Ureter (tissue), 1 donor: ENCODE measurements at places on chromosomes 11 and 22.

DNA sequence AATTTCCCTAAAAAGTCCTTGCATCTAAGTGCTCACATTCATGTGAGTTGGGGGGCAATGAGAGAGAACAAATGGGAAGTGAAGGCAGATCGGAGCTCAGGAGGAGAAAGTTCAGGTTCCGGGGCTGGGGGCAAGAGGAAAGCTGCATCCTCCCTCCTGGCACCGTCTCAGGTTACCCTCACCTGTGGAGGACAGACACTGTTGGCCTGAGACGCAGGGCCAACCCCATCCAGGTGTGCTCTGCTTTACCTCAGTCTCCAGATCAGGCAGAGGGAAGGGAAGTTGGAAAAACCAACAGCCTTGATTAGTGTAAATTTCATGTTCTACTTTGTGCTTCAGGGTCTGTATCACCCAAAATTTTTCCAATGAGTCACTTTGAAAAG, 146.9 kb downstream of the TRIM29 start:
- DNase-seq: no peak

- DNase-seq: no peak
Measured at GRCh38 chr11:78961937-78962701, 387.5 kb upstream of the NARS2 start.

DNA sequence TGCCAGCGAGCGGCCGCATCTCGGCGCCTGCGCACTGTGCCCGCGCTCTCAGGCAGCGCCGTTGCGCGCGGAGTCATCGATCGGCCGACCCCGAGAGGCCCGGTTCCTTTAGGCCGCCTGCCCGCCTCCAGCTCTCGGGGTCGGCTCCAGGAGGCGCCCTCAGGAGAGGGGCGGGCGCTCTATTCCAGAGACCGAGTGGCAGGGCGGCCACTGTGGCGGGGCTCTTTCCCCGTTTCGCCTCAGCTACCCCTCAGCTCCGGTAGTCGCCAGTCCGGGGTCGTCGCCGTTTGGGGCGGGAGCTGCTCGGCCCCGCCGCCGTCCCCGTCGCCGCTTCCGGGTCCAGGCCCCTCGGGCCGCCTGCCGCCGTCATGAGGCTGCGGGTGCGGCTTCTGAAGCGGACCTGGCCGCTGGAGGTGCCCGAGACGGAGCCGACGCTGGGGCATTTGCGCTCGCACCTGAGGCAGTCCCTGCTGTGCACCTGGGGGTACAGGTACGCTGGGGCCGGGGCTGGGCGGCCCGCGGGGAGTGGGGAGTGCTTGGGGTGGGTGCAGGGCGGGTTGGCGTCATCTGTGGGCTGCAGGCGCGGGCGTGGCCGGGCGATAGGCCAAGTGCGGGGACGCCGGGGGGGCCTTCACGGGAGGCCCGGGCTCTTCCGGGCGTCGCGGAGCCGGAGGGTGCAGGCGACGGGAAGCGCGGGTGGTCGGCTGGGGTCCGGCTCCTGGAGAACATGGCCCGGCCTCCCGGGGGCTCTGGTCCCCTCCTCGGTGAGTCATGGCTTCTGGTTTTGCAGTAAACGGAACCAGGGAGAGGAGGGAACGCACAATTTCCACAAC, at the start of gene FBXO7:
TSS of gene FBXO7 (plus strand) at position 177 of the 833 bp plus-strand sequence. CDS start at position 369, 192 bp downstream.
- peak; percentile 92 for DNase-seq

- DNase-seq: no peak
Measured at GRCh38 chr11:20360650-20361049, 2.9 kb upstream of the HTATIP2 start.

GRCh38 chr11:80937842-80938241, 1497.0 kb upstream of the TENM4 start:
- no peak for DNase-seq

DNA sequence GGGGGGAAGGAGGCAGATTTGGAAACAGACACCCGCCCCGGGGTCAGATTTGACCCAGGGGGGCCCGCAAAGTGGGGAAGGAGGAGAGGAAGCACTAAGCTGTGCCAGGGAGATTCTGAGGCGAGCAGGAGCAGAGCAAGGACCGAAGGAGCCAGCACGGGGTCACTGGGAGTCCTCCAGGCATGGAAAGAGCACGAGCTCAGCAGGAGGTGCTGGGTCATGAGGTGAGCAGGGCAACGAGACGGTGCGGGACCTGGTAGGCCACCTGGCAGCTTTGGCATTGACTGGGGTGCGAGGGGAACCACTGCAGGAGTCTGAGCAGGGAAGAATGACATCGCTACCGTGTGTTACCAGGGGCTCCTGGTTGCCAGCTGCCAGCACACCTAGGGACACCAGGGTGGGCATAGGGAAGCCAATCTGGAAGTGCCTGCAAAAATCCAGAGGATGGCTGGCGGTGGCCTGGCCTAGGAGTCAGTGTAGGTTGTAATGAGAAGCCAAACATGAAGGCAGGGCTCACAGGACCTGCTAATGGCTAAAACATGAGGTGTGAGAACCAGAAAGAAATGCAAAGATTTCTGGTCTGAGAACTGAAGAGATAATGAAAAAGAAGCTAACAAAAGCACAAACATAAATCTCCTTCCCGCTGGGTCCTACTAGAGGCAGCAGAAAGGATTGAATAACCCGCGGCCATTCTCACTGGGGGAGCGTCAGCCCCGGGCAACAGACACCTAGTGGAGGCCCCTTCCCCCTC, 63.5 kb downstream of the MICAL3 start:
- DNase-seq: no peak

GRCh38 chr11:75792127-75792731, 22.8 kb upstream of the UVRAG start:
- DNase-seq: no peak

- no peak for DNase-seq
Measured at GRCh38 chr11:95192717-95193116, 38.3 kb downstream of the SESN3 start.

- DNase-seq: no peak
Measured at GRCh38 chr11:62459080-62459479, 40.2 kb downstream of the SCGB1A1 start.

- no peak for DNase-seq
Measured at GRCh38 chr11:64298966-64299846, 952 bp upstream of the CATSPERZ start.

DNA sequence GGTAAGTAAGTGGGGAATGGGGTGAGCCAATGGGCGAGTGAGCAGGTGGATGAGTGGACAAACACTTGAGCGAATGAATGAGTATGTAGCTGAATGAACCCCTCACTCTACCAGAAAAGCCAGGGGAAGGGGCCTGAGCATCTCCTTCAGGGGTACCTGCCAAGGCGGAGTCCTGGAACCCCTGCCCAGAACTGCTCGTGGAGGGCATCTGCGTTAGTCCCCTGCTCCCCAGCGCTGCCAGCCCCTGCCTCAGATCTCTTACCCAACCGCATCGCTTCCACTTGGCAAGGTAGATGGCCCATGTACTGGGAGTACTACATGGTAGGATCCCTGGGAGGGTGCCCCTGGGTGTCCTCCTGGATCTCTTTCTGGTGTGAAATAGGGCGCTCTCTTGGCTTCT, 7.4 kb upstream of the ANO1 start:
- peak; percentile 13 for DNase-seq

DNA sequence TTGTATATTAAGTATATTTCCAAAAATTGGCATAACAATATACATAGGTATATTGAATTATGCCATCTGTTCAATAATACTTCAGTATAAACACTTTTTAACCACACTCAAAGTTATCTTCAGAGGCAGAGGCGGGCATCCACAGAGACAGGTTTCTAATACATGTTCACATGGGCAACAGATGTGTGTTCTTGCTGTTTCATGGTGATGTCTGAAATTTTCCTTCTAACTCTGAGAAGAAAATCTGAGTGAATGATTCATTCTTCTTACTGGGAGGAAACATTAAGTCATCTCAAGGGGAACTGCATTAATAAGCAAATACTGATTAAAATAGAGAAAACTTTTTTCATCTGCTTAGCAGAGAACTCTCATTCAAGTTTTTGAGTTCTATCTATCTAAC, 1074.5 kb downstream of the LRRC4C start:
- no peak for DNase-seq

- DNase-seq: no peak
Measured at GRCh38 chr11:44634401-44635281, 69.2 kb downstream of the CD82 start.

- DNase-seq: no peak
Measured at GRCh38 chr11:125275905-125276618, 111.5 kb downstream of the PKNOX2 start.

DNA sequence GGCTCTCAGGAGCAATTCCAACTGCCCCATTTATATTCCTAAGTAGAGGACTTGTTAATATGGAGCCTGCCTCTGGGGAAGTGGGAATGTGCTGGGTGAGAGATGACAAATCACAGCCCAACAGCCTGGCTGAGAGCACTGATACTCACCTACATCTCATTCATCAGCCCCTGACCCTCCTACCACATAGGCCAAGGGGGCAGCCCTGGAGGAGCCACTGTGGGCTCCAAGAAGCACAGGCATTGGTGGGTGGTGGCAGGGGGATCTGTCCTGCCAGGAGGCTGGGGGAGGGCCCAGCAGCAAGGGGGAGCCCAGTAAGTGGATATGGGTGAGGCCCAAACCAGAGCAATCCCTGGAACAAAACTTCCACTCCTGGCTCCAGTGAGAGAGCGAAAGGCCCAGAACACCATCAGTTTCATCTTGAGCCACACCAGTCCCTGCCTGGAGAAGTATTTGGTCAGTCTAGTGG, 79.7 kb downstream of the BUD13 start:
- DNase-seq: no peak
